Stimulated activated CD4-positive, alpha-beta T cell treated with anti-CD3 and anti-CD28 coated beads, Interleukin-4, amount 100 ng/mL, for 48 hours (primary cell): ENCODE measurements at places on chromosomes 5 and 9.
A peak's percentile ranks its signal among the peaks of the same experiment; 100 is the strongest.

DNA sequence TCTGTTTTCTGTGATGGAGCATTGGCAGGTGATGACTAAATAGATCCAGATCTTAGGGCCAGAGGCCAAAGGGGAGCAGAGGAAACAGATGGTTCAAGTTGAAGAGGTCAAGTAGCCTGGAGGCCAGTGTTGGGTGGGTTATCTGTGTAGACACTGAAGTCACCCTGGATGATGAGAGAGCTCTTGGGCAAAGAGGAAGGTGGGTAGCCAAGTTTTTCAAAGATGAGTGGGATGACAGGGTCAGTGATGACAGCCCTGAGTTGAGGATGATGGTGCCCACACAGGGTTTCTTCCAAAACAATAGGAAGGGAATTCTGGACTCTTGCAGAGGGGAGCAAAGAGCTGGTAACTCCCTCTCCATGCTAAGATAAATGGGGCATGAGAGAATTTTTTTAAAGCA lies 76.6 kb downstream of the CD180 start:
- DNase-seq, result no peak

DNA sequence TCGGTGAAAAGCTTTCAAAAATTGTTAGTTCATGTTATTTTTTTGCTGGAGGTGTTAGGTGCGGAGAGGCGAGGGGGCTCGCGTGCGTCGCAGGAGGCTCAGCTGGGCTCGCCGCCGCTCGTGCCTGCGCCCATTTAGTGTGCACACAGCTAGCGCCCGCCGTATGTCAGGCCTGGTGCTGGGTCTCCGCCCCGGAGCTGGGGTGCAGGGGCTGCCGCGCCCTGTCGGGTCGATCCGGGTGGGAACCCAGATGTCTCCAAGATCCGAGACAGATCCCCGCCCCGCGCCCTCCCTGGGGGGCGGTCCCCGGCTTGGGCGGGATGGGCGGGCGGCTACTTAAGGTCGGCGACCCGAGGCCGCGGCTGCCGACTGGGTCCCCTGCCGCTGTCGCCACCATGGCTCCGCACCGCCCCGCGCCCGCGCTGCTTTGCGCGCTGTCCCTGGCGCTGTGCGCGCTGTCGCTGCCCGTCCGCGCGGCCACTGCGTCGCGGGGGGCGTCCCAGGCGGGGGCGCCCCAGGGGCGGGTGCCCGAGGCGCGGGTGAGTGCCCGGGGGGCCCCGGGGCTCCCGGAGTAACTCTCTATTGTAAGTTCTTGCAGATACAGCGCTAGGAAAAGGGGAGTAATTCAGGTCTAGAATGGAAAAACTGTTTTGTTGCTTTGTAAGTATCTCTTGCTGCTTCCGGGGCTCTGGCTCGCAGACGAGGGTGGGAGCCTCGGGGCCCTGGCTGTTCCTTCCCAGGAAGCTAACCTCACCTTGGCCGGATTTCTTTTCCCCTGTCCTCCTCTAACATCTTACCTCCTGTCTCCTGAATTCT lies 31.7 kb downstream of the GSN start:
- no peak for DNase-seq

GRCh38 chr9:72460342-72461312 lies 60.8 kb upstream of the TMC1 start:
- DNase-seq, result no peak

- no peak for DNase-seq
Observed at GRCh38 chr5:7394889-7395431, 978 bp upstream of the ADCY2 start.

- DNase-seq, result no peak
Observed at GRCh38 chr9:121055642-121056143, 5.6 kb upstream of the C5 start.

- no peak for DNase-seq
Observed at GRCh38 chr5:14958188-14958587, 86.6 kb upstream of the ANKH start.

- no peak for DNase-seq
Observed at GRCh38 chr5:362189-362588, 40.7 kb downstream of the AHRR start.

DNA sequence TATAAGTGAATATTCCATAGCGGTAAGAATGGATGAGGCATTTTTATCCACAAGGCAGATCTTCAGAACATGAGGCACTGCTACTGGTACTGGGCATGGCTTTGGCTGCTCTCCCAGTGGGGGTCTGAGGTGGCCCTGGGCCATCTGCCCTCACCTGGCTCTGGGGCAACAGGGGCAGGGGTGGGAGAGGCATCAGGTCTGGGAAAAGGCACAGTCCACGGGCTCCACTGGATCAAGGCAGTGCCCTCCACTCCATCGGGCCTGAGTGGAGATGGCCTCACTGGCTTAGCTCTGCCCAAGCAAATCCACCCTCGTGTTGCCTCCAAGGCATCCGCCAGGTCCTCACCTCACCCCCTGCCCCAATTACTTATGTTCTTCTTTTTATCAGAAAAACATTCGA lies 10.9 kb upstream of the NKD2 start:
- no peak for DNase-seq

- DNase-seq, result no peak
Observed at GRCh38 chr5:179123491-179124272, 63.5 kb downstream of the ZNF354C start.

- DNase-seq, result peak; percentile 58
Observed at GRCh38 chr9:127608104-127608966, 3.7 kb upstream of the STXBP1 start.

DNA sequence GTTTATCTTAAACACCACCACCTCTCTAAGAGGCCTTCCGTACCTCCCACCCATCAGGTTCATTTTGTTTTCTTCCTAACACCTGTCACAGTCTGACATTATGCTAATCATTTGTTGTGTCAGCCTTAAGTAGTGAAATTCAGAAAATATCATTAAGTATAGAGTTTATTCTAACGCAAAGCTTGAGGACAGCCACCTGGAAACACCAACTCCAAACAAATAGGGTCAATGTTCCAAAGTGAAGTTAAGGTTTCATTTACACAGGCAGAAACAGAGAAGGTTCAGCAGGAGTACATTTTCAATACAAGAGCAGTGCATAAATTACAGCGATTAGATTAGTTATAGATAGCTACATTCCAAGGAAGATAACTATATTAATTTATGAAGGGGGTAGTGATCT lies 1.3 kb upstream of the SMC5 start:
- no peak for DNase-seq

GRCh38 chr9:134291961-134292871 lies 34.0 kb upstream of the RXRA start:
- no peak for DNase-seq

- DNase-seq, result no peak
Observed at GRCh38 chr9:127828262-127829031, 25.8 kb downstream of the FPGS start.

DNA sequence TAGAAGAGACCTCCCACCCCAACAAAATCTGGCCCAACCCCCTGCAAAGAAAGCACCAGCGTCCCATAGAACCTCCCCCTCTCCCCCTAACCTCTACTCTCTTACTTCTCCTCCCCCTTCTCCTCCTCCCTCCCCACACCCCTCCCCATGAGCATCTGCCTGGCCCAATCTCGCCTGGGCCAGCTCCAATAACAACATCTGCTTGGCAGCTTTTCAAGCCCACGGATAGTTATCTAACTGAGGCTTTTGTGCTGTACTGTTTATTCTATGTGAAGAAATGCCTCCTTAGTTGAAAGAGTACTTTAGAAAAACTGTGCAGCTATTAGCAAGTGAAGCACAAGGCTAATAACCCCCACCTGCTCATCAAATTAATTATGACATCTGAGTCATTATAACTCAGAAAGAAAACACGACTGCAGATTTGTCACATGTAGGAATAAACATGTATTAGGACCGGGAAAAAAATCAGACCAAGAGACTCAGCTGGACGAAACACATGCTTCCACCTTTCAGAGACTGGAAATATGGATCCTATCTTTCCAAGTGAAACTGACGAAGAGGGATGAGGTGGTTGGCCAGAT lies 42.8 kb downstream of the NFIB start:
- no peak for DNase-seq

GRCh38 chr5:151199581-151200185 lies 24.2 kb downstream of the CCDC69 start:
- DNase-seq, result no peak

GRCh38 chr5:144815131-144815530 lies 644.5 kb downstream of the KCTD16 start:
- DNase-seq, result no peak

GRCh38 chr5:132027027-132027426 lies 15.6 kb upstream of the ACSL6 start:
- no peak for DNase-seq

- no peak for DNase-seq
Observed at GRCh38 chr9:109264877-109265587, 55.8 kb downstream of the EPB41L4B start.

GRCh38 chr5:172775326-172776234 lies 4.6 kb upstream of the DUSP1 start:
- DNase-seq, result no peak

- no peak for DNase-seq
Observed at GRCh38 chr9:127444283-127444920, 6.8 kb downstream of the RPL12 start.

DNA sequence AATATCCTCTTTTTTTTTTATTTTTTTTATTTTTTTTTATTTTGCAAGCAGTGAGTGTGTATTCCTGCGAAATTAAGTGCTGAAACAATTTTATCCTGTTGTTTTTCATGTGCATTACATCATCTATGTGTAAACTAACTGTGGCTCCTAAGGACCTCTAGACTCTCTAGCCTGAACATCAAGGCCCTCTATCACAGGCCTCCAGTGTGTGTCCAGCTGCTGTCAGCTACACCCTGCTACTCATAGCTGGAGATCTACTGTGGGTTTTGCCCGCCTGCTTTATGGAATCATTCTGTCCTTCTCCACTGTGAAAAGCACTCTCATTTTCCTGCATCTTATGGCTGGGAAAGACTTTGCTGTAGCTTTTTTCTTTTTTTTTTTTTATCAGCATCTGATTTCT lies 157.8 kb downstream of the KCTD16 start:
- DNase-seq, result no peak

GRCh38 chr5:165627548-165628170 lies 2122.2 kb downstream of the MAT2B start:
- DNase-seq, result no peak

- no peak for DNase-seq
Observed at GRCh38 chr9:130955947-130956621, 17.0 kb upstream of the FIBCD1 start.

- no peak for DNase-seq
Observed at GRCh38 chr9:107389617-107390071, 99.9 kb downstream of the KLF4 start.

DNA sequence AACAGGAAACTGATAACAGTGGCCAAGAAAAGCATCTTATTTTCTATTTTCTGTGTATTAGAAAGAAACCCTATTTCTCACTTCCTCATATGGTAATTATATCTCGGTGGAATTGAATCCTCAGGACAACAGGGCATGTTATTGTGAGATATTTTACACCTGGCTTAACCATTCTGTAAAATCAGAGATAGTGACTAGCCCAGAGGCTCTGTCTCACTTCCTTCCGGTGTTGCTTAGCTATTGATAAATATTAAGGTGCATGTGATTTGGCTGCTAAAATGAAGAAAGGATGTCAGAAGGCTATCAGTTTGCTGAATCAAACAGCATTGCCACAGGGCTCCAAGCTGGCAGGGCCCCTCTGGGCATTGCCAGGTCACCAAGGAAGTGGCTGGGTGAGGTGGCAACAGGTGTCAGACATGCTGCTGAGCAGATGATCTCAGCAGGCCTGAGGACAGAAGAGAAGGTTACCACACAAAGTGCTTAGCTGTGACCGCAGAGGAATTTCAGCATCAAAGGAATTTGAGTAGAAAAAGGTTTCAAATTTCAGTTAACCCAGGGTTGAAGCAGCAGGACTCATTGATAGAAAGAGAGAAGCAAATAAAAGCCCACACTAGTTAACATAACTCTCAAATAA lies 330.7 kb downstream of the PDE4D start:
- DNase-seq, result no peak

DNA sequence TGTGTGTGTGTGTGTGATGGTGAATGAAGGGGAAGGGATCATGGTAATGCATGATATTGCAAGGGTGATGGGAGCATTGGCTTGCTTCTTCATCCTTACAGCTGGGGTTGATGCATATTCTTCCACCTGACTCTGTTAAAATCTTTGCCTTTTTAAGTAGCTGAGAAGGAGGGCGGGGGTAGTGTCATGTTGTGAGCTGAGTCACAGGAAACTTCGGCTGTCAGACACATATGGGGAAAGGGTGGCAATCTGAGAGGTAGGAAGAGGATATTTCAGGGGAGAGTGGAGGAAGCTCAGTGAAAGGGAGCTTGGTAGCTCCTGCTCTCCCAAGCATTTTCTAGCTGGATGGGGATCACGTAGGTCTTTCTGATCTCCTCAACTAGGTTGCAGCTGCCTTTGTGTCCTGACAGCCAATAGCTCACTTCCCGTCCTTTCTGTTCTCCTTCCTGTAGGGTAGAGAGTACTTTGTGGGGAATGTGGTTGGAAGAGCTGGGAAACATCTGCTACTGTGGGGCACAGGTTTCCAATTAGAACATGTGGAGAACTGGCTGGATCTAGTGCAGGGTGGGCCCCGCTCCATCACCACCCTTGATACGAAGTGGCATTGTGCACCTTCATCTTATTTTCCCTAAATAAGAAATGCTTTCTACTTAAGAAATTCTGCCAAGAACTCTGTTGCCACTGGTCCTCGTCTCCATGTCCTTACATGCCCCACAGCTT lies 18.1 kb upstream of the CLK4 start:
- no peak for DNase-seq

DNA sequence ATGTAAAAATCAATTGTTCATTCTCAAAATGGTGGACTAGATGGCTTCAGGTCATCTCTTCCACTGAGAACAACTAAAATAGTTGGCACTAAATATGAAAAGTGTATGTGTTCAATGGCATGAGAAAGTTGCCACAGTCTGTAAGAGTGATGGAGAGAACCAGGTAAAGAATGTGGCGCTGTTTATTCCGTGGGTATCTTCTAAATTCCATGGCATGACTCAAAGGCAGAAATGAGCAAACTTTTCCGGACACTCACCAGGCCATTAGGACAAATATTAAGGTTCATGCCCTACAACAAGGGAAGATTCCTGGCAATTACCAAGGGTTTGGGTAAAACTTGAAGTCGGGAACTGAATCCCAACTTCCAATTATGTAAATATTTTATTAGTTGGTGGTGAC lies 825.4 kb upstream of the CDH6 start:
- DNase-seq, result no peak

DNA sequence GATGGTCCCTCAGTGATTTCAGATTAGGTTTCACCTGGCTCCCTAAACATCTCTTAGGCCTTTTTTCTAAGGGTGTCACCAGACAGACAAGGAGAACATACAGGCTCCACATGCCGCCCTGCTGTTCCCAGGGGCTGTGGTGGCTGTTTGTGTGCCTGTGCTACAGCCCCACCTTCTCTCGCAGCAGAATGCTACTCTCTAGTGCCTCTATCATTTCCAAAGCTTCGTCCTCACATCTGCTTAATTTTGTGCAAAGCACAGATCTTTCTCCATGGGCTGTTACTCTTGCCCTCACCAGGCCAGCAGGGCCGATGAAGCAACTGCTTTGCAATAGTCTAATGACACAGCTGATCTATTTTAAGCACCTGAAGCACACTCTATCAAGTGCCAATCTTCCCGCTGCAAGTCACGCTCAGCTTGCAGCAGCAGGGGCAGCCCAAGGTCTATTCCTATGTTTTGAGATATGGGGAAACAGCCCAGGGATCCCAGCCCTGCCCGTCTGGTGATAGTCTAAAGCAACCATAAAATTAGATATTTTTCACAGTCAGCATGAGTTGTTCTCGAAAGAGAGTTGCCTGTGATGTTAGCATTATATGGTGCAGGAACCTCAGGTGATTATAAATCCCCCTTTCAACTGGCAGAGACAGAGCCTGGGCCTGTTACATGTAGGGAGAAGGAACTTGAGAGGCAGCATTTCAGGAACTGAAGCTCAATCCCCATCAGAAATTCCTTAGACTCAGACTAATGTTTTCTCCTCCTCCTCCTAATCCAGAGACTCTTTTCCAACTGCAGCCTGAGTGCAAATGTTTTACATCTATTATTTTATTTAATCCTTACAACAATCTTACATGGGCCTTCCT lies 12.7 kb downstream of the ABLIM3 start:
- no peak for DNase-seq
